ENCODE measurements at places on chromosomes 6 and 20. TPM values are rescaled to one million over a fixed set of nuclear protein-coding genes. Genes with fewer than 3 reads are reported as not detected.

Gene PNLDC1
- 0.06 TPM for total RNA-seq

Gene L3MBTL3
- total RNA-seq = 22.2 TPM

Gene CPXM1
- total RNA-seq = 76.3 TPM

- no peak for DNase-seq
These were observed 53.7 kb downstream of the JARID2 start for GRCh38 chr6:15299430-15300131.

- DNase-seq = no peak
These were observed 240.5 kb downstream of the NRN1 start for GRCh38 chr6:5766260-5766659.

- DNase-seq = no peak
These were observed 25.0 kb upstream of the MRPS18A start for GRCh38 chr6:43712579-43712978.

DNA sequence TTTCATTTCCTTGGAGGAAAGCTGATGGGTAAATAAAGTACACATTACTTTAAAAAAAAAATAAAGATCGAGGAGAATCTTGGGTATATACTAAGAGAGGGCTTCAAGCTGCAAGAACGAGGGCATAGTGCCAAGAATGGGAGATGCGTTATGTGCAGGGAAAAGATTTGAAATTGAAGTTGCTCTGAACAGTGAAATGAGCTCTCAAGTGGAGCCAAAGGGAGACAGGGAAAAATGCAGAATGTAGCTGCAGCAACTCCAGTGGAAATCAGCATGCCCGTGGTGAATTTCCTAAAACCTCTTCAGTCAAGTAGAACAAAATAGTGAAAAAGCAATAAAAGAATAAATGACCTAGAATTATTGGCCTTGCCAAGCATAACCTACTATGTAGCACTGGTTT is 11.4 kb upstream of the COL9A1 start:
- no peak for DNase-seq

All from neural progenitor cell (in vitro differentiated cells).